HFF-Myc (cell line): ENCODE measurements at places on chromosomes 1 and 21.

- no peak for DNase-seq
Measured at GRCh38 chr21:25464275-25464674, 143.0 kb downstream of the MRPL39 start.

DNA sequence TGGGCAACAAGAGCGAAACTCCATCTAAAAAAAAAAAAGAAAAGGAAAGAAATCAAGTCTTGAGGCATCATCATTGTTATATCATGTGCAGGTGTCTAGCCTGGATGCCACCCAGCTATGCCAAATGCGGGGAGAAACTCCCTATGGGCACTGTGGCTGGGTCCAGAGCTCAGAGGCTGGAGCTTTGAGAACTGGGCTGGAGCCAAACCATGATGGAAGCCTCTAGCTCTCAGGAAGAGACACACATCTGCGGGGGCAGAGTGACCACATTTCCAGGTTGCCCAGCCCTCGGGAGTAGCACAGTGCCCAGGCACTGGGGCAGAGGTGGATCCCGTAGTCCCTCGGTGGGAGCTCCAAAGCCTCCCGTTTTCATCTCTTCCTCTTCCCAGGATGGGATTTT is 58.9 kb downstream of the COL18A1 start:
- no peak for DNase-seq

GRCh38 chr1:37306461-37306860 is 167.9 kb upstream of the ZC3H12A start:
- no peak for DNase-seq

GRCh38 chr1:182118851-182119250 is 57.3 kb upstream of the ZNF648 start:
- DNase-seq = no peak

DNA sequence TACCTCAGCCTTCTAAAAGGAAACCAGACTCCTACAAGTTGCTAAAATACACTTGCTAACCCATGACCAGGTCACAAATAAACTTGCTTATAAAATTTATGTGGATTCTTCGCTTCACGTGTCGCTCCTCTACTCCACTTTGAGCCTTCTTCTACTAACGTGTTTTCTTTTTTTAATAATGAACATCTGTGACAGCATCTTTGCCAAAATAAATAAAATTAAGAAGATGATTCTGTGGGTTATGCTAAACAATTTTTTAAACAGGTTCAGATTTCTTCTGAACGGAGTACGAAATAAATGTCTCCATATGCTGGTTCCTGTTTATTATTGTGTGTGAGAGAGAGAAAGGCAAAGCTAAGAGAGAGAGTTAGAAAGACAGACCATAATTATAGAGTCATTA is 735.8 kb downstream of the LTN1 start:
- DNase-seq = no peak

- no peak for DNase-seq
Measured at GRCh38 chr21:42395302-42395701, 550 bp downstream of the TMPRSS3 start.

DNA sequence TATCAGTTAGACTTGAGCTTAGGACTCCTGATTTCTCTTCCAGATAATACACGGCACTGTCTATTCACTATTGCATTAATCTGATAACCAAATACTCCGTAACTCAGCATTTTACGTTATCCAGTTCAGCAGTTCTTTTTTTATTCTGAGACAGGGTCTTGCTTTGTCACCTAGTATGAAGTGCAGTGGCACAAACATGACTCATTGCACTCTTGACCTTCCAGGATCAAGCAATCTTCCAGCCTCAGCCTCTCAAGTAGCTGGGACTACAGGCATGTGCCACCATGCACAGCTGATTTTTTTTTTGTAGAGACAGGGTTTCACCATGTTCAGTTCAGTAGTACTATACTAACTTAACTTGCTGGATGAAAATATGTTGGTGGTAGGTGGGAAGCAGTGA is 156.4 kb downstream of the PATJ start:
- no peak for DNase-seq

DNA sequence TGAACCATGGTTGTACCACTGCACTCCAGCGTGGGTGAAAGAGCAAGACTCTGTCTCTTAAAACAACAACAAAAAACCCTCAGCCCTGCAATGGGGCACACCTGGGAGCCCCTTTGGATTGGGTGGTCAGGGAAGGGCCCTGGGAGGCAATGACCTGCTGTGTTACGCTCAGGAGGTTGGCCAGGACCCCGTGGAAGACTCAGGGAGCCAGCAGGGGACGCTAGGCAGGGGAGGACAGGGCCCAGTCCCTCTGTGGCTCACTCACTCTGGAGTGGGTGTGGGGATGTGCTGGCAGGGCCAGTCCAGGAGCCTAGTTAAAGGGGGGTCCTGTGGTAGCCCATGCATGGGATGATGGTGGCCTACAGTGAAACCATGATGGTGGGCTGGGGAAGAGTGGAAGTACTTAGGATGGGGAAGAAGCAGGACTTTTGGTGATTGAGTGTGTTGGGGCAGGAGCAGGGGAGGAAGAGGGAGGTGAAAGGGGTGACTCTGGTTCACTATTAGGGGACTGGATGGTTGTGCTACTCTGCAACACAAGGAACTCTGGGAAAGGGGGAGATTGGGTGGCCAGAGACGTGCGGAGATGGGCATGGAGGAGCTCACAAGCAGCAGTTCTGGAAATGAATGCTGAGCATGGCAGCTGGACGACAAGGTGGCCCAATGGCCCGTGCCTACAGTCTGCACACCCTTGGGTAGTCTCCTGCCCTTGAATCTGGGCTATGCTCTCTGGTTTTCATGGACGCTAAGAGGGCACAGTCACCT is 56.3 kb upstream of the FAM20B start:
- no peak for DNase-seq

GRCh38 chr1:2932671-2933350 is 88.5 kb upstream of the ACTRT2 start:
- no peak for DNase-seq

- no peak for DNase-seq
Measured at GRCh38 chr1:25568834-25569596, 25.6 kb downstream of the LDLRAP1 start.

DNA sequence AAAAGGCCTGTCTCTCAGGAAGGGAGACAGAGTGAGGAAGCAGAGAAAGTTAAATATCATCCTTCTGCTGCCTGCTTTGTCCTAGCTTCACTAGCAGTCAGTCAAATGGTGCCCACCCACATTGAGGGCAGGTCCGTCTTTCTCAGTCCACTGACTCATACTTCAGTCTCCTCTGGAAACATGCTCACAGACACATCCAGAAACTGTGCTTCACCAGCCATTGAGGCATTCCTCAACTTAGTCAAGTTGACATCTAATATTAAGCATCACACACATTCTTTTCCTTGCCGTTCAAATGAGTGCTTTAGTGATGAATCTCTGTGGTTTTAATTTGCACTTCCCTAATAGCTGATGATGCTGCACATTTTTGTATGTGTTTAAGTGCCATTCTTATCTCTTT is 777.8 kb upstream of the PRMT6 start:
- DNase-seq = no peak

DNA sequence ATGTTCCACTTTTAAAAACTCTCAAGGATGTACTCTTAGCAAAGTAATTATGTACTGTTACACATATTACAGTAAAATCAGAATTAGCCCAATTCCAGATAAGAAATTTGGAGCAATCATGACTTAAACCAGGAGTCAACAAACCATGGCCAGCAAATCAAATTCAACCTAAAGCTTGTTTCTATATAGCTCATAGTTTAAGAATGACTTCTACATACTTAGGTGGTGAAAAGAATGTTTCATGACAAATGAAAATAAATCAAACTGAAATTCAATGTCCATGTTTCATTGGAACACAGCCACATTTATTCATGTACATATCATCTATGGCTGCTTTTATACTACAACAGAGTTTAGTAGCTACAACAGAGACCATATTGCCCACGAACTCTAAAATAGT is 35.1 kb downstream of the FRRS1 start:
- no peak for DNase-seq

DNA sequence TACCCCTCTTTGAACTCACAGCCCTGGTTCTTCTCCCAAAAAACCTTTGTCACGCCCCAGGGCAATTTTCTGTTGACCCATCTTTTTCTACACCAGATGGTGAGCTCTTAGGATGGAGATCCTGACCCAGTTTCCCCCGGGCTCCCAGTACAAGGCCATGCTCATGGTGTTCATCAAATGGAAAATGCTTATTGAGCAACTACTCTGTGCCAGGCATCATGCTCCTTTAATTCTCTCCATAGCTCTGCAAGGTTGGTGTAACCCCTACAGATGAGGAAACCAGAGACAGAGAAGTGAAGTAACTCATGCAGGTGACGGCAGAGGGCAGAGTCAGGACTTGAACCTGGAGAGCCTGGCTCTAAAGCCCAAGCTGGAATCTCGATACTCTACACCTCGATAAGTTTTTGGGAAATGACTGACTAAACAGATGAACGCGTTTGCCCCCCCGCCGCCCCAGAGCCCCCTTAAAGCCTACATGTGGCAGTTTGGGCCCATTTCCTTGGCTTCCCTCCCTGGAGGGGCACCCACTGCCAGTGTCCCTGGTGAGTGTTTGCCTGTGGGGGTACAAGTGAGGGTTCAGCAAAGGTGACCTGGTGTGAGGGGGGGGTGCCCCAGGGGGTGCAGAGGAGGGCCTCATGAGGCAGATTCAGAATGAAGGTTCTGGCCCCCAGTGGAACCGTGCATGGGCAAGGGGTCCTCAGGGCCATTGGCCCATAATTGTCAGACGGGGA is 30.2 kb upstream of the RUNX3 start:
- DNase-seq = no peak

GRCh38 chr1:167599957-167600581 is 30.0 kb upstream of the RCSD1 start:
- DNase-seq = no peak

- DNase-seq = no peak
Measured at GRCh38 chr1:207453710-207454045, 450 bp upstream of the CR2 start.

GRCh38 chr1:159879136-159879535 is 16.7 kb upstream of the VSIG8 start:
- no peak for DNase-seq
